ENCODE measurements at places on chromosomes 13 and 19. TPM values are rescaled to one million over a fixed set of nuclear protein-coding genes. Genes with fewer than 3 reads are reported as not detected.

FCGBP gene
- total RNA-seq: 4.8 TPM

NEK5 gene
- 0.26 TPM for total RNA-seq

CEACAM4 gene
- not detected for total RNA-seq

TSEN34 gene
- total RNA-seq: 55.4 TPM

FPR1 gene
- not detected for total RNA-seq

CTXN1 gene
- total RNA-seq: 7.4 TPM

LYL1 gene
- total RNA-seq: 1.3 TPM

ZNF358 gene
- 31.2 TPM for total RNA-seq

HCN2 gene
- total RNA-seq: 2.4 TPM

TPTE2 gene
- not detected for total RNA-seq

LNX2 gene
- 10.6 TPM for total RNA-seq

ZNF208 gene
- 0.33 TPM for total RNA-seq

KANK2 gene
- total RNA-seq: 364 TPM

ZNF813 gene
- total RNA-seq: 3.6 TPM

UBA52 gene
- total RNA-seq: 599 TPM

FCAR gene
- not detected for total RNA-seq

WDR62 gene
- 1.7 TPM for total RNA-seq
